Stimulated activated CD4-positive, alpha-beta T cell treated with anti-CD3 and anti-CD28 coated beads, Interleukin-4, amount 100 ng/mL, for 1 hour (primary cell): ENCODE measurements at places on chromosomes 11 and 22.

- DNase-seq = no peak
Observed at GRCh38 chr22:39081598-39081997, 4.5 kb downstream of the APOBEC3G start.

DNA sequence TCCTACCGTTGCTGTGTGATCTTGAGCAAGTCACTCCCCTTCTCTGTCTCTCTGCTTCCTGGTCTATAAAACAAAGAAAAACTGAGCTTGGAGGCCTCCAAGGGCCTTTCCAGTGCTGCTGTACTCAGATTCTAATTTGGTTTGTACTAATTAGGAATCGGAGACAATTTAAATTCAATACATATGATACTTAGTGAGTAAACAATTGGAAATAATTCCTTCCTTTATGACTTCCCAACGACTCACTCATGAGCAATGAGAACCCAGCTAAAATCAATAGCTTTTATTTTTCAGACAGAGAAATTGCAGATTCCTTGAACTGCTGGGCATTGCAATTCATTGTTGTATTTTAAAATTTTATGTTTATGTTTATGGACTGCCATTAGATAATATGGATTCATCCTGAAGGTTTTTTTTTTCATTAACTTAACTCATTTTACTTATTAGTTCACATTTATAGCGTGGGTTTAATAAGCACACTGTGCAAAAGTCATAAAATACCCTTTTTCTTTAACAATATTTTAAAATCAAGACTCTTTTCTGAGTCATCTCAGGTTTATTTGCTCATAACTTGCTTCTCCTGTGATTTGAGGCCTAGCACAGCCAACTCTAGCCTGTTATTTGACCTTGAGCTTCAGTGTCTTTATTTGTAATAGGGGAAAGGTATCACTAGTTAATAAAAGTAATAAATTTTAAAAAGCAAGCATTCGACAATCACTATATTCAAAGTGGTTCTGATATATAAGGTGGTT lies 95.8 kb downstream of the TP53I11 start:
- no peak for DNase-seq

DNA sequence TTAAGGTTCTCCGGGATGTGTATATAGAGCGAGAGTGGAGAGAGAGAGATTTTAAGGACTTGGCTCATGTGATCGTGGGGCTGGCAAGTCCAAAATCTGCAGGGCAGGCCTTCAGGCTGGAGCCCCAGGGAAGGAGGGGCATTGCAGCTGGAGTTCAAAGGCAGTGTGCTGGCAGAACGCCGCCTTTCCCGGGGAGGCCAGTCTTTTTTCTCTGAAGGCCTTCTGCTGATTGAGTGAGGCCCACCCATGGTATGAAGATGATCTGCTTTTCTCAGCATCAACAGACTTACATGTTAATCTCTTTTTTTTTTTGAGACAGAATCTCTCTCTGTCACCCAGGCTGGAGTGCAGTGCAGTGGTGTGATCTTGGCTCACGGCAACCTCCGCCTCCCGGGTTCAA lies 25.4 kb downstream of the FBLN1 start:
- DNase-seq = no peak

DNA sequence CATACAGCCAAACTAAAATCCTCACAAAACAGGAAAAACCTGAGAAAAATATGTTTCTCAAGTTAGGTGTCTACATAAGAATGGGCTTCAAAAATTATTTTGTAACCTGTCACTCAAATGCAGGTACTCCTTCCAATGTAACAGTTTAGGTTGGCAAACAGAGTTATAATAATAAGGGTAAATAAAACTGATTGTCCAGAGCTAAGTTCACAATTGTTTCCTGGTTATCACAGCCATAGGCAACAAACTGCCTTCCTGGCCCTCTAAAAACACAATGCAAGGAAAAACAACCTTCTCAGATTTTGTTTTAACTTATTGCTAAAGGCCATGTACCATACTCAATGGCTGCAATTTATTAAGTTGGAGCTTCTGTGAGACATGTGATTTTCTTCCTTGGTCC lies 36.4 kb downstream of the SNX19 start:
- no peak for DNase-seq

- DNase-seq = no peak
Observed at GRCh38 chr11:123356539-123356938, 73.5 kb upstream of the GRAMD1B start.

DNA sequence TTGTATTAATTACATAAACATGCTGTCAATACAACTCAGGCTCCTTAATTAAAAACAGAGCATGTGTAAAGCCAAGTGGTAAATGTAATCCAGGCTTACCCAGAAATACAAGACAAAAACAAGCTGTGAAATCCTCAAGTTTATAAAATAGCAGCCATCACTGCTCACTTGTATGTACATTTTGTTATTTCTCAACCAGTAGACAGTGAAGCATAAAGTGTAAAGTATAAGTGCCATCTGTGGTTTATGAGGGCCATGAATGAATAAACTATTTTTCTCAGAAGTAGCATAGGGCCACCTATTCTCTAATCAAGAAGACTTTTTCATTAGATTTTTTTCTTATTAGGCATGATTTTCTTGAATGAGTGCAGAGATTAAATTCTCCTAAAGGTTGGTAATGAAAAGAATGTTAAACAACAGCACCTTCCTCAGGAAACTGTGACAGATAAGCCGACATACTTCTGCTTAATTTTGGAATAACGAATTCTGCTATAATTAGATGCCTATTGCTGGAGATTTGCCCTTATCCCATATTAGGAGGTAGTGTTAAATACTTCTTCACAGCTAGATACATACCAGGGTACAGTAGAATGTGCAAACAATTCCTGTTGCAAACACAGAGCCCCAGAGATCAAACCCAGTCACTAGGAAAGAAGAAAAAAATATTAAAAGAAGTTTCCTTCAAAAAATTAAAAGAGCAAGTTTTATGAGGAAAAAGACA lies 13.0 kb downstream of the SLC5A12 start:
- no peak for DNase-seq

GRCh38 chr11:27355575-27356104 lies 7.4 kb downstream of the CCDC34 start:
- no peak for DNase-seq

- DNase-seq = no peak
Observed at GRCh38 chr11:34256150-34256549, 101.7 kb downstream of the ABTB2 start.

DNA sequence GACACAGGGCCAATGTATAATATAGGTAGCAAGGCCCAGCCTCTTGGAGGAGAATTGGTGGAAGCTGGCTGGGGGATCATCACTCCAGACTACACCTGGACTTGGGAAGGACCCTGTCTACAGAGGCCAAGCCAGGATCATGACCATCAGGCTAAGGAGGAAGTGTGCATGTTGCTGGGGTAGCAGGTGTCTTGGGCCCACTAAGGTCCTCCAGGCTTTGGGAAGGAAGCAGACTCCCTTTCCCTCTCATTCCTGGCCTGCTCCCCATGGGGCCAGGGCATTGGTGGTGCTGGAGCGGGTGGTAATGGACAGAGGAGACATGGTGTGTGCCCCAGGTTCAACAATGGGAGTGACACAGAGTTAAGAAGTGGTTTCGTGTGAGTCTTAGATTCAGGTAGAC lies 16.0 kb upstream of the TUB start:
- DNase-seq = no peak

- no peak for DNase-seq
Observed at GRCh38 chr11:64291752-64292459, 804 bp downstream of the KCNK4 start.

DNA sequence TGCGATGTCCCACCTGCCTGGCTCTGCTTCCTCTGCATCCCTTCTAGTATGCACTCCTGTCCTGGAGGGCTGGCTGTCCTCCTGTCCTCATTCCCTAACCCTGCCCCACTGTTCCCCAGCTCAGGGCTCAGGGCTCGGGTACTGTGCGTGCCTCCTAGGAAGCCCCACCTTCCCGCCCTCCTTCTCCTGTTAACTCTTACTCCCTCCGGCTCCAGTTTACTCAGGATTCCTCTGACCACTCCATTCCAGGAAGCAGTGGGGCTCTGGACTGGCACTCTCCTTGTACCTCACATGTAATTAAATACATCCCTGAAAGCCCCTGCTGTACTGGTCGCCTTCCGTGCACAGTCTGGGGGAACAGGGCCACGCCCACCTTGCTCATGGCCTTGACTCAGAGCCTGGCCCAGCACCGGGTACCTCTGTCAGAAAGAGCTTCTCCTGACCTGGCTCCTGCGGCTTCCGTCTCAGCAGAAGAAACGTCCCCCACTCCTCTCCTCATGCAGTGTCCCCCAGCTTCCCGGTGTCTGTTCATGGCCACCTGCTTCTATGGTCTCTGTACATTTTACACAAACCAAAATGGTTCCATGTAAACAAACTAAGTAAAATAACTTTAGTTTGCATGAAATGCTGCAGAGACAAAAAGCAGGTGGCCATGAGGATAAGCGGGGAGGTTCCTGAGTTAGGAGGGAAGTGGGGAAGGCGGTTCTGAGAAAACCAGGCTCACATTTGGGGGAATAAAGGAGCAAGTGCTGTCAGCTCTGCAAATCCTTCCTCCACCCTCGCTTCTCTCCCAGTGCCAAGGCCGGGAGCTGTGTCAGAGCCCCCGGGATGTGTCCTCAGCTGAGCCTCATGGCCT lies 445.9 kb downstream of the BRD1 start:
- no peak for DNase-seq

DNA sequence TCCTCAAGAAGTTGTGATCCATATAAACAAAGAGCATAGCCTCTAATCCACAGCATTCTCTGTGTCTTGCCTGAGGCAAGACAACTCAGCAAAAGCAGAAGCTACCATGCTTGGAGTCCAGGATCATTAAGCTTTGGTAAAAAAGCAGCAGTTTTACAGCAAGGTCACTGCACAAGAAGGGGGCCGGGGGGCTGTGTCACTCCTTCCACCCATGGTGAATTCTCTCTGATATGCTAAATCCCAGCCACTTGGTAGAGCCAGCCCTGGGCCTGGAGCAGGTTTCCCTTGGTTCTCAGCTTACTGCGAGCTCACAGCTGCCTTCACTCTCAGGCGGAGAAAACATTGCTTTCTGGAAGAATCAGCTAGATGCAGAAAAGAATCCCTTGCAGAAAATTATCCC lies 144.7 kb downstream of the TENM4 start:
- DNase-seq = no peak

GRCh38 chr22:37219533-37219932 lies 7.3 kb upstream of the SSTR3 start:
- DNase-seq = no peak

GRCh38 chr11:110463153-110463552 lies 33.4 kb downstream of the FDX1 start:
- DNase-seq = peak; percentile 7

DNA sequence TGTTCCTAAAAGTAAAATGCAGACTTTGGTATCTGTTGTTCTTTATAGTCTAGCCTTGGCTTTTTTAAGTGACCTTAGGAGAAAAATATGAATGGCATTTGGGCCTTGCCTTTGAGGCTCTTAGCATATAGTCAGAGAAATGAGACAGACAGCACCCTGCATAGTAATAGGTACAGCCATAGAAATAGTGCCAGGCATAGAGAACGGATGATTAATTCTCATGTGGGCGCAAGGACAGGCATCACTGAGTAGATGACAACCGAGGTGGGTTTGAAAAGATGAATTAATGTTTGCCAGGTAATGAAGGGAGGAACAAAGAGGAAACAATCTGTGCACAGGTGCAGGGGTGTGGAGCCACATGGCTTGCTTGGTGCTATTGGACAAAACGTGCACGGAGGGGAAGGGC lies 90.5 kb downstream of the BMAL1 start:
- no peak for DNase-seq

DNA sequence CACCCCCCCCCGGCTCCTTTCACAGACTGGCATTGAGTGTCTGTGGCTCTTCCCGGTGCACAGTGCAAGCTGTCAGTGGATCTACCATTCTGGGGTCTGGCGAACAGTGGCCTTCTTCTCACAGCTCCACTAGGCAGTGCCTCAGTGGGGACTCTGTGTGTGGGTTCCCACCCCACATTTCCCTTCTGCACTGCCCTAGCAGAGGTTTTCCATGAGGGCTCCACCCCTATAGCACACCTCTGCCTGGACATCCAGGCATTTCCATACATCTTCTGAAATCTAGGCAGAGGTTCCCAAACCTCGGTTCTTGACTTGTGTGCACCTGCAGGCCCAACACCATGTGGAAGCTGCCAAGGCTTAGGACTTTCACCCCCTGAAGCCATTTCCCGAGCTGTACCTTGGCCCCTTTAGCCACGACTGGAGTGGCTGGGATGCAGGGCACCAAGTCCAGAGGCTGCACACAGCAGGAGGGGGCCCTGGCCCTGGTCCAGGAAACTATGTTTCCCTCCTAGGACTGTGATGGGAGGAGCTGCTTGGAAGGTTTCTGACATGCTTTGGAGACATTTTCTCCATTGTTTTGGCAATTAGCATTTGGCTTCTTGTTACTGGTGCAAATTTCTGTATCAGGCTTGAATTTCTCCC lies 26.0 kb downstream of the BCL2L13 start:
- no peak for DNase-seq

- no peak for DNase-seq
Observed at GRCh38 chr11:86499723-86500129, 125.0 kb downstream of the CCDC81 start.

GRCh38 chr11:111938687-111939160 lies 1.6 kb downstream of the DIXDC1 start:
- peak; percentile 25 for DNase-seq
